HTR-8/SVneo (cell line): ENCODE measurements at places on chromosomes 5 and 9.

DNA sequence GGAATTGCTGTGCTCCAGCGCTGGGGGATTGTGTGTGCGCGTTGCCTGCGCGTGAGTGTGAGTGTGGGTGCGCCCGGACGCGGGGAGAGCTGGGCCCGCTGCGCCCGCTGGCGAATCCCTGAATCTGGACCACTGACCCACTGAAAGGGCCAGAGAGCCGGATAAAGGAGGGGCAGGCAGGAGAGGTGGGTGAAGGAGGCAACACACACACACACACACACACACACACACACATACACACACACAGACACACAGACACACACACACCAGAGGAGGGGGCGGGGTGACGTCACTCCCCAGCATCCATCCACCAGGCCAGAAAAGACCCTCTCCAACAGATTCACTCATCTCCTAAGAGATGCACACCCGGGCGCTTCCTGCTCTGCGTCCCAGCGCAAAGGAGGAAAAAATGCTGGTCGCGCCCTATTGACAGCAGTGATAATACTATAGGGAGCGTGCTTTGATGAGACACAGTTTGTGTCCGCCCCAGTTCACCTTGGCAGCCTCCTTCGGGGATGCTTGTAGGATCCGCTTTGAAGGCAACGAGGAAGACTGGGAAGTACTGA, 1059.1 kb upstream of the DMAC1 start:
- no peak for DNase-seq

DNA sequence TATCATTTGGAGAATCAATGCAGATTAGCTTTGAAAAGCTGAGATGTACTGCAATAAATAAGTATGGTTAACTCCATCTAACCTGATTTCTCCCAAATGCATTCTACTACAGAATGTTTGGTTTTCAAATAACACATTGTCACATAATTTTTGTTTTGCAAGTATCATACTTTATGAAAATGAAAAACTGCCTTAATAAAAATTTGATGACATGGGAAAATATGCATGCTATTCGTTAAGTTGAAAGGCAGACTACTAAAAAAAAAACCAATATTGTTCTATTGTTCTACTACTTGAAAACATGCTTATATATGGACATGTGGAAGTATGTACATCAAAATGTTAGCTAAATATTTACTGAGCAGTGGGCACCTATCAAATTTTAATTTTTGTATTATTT, 668.9 kb downstream of the HTR1A start:
- DNase-seq = no peak

- DNase-seq = no peak
Measured at GRCh38 chr5:1473746-1474145, 28.5 kb upstream of the SLC6A3 start.

- no peak for DNase-seq
Measured at GRCh38 chr5:129322968-129323367, 137.1 kb upstream of the ADAMTS19 start.

DNA sequence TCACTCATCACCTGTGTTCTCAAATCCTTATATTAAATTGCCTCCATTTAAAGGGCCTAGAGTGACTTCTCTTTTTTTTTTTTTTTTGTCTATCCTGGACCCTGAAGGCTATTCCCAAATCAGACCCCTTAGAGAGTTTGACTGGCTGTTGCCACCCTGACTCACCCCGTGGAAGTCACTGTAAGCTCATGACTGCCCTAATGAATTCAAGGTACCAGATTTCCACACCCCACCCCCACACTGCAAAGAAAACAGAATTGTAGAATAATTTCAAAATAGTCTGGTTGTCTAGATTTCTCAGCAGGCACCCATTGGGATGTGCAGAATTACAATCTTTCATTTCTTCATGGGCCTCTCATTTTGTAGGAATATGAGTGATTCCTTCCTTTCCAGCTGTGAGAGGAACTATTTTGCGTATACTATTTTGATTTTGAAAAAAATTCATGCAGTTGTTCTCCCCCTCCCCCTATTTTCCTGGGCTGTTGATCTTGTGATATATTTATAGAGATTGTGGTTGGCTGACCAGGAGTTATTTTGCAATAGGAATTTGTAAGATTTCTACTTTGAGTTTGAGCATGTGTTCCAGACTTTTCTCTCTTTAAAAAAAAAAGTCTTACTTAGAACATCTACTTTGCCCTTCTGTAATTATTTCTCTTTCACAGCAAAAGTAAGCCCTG, 79.1 kb downstream of the ZNF618 start:
- peak; percentile 19 for DNase-seq

GRCh38 chr5:38441453-38442246, 114.8 kb downstream of the LIFR start:
- DNase-seq = peak; percentile 96

- peak; percentile 72 for DNase-seq
Measured at GRCh38 chr9:19028835-19029451, 4.1 kb downstream of the SAXO1 start.

DNA sequence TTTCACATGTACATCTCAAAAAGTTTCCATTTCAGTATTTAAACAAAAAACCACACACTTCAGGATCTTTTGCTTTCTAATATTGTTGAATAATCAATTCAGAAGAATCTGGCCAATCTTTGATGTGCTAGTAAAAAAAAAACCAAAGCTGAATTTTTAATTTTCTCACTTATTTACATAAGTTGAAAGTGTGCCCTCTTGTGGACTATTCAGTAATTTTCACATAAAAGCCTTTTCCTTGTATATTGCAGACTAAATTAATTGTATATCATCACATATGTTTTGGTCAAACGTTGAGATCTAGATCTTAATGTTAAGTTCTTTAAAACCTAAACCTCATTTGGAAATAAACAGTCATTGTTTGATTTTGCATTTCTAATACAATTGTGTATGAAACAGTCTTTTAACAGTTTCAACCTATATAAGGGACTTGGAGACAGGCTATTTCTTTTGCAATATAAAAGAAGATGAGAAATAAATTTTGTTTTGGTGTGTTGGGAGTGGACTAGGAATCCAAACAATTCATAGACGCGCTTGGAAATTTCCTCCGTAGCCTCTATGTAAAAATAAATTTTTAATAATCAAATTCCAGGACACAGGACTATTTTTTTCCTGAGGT, 68.1 kb downstream of the NIPBL start:
- peak; percentile 26 for DNase-seq

- DNase-seq = no peak
Measured at GRCh38 chr5:68673106-68673822, 420.6 kb upstream of the SLC30A5 start.

DNA sequence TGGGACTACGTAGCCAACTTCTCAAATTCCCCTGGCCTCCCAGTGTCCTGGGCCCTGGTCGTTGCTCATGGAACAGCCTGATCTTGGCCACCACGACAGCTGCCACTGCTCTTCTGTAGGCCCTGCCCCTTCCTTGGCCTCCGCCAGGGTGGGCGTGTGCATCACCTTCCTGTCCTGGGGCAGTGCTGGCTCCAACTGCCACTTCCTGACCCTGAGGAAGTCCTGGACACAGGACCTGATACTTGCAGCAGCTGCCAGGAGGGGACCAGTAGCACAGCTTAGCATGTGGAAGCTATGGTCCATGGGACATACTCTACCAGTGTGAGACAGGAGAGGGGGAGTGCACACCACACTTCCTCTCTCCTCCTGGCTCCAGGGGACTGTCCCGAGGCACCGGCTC, 145.2 kb downstream of the TENT4A start:
- DNase-seq = no peak

- DNase-seq = no peak
Measured at GRCh38 chr9:81598811-81599210, 90.5 kb downstream of the TLE1 start.

GRCh38 chr5:174527916-174528540, 196.4 kb upstream of the MSX2 start:
- no peak for DNase-seq

GRCh38 chr5:41918105-41918504, 7.0 kb upstream of the FBXO4 start:
- DNase-seq = no peak

DNA sequence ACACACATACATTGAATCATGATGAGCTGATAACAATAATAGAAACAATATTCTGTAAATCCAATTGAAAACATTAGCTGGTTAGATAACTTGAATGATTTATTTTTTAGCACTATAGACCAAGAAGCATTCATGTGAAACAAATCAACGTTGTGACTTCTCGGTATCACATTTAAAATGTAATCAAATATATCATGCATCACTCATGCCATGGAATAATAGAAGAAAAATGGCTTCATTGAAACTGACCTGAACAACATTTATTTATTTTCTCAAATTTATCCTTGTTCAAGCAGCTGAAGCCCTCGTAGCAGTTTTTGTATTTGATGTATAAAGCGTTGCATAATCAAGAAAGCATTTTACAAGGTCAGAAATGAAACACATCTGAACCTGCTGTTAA, 299.6 kb upstream of the CDH18 start:
- DNase-seq = no peak

DNA sequence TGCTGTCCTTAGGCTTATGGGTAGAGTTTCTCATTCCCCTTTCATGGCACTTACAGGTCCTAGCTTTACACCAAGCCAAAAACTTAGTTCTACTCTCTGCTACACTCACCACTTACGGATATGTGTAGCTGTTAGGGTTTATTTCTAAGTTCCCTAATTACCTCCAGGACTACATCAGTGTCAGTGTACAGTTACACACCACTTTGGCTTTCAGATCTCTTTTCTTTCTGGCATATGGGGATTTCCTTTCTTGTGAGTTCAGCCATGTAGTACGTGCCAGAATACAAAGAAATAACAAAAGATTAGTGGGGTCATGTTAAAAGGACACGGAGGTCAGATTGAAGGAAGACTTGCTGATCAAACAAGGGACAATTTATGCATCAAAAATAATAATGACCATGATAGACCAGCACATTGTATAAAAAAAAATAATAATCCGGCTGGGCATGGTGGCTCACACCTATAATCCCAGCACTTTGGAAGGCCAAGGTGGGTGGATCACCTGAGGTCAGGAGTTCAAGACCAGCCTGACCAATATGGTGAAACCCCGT, 41.8 kb downstream of the LYRM7 start:
- no peak for DNase-seq
